GM19239 (cell line): ENCODE measurements at places on chromosomes 3 and 15.

GRCh38 chr3:139906418-139906817 lies 28.6 kb upstream of the CLSTN2 start:
- no peak for DNase-seq

GRCh38 chr15:57284535-57284934 lies 91.8 kb upstream of the CGNL1 start:
- no peak for DNase-seq

DNA sequence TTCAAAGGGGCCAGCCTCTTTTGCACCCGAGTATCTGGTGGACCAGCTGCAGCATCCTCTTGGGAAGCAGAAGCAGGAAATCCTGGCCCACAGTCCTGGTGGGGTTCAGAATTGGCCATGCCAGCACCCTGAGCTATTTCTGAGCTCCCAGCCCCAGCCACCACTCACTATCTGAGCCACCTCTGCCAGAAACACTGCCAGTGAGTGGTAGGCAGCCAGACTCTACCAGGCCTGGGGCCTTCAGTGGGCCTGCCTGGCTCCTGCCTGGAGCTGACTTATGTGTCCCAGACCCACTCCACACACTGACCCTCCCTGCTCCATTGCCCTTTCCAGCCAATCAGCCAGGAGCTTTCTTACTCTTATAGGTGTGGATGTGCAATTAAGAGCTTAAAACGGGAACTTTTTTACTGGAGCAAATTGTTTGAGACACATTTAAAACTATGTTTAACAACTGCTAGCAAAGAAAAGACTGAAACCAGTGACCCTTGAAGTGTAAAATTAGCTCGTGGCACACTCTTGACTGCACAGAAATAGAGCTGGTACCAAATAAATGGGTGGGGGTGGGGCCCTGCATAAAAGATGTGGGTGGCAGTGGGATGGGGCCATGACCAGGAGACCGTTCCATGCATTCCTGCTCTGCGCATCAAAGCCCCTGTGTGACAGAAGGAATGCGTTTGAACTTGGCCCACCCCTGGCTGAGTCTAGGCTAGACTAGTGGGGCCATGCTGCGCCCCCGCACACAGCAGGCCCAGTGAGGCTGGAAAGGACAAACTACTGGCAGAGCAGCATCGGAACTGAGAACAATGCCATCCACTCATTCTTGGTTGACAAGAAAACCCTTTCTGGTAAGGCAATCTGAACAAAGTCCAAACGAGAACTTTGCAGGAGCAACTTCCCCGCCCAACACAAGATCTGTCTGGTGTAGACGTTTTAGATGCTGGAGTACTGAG lies 48.0 kb downstream of the CTNNB1 start:
- DNase-seq: no peak

DNA sequence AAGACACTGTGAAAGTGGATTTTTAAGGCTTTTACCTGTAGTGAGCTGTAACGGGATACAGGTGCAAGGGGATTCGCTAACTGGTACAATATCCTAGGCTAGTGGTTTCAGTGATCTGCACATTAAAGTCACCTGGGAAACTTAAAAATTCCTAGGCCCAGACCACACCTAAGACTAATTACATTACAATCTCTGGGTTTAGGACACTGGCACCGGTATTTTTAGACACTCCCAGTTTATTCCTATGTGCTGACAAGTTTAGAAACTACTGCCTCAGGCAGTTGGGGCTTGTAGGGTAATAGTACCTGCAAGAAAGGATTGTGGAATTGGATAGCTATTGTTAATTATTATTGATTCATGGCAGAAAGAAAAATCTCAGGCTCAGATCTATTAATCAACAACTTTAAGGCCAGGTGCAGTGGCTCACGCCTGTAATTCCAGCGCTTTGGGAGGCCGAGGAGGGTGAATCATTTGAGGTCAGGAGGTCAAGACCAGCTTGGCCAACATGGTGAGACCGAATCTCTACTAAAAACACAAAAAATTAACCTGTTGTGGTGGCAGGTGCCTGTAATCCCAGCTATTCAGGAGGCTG lies 50.4 kb upstream of the CASR start:
- DNase-seq: no peak

DNA sequence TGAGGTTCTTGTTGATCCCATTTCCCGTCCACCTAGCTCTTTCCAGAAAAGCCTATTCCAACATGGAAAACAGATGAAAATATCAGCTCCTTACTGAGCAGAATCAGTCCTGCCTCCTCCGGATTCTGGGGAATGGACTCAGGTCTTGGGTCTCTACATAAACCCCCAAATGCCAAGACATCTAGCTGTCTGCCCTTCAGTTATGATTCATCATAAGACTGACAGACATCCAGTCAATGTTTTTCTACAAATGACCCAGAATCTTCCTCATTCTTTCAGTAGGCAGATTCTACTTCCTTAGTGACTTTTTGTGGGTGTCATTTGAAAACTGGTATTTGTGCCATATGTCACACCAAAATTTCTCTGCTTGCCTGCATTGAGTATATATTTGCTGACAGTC lies 103.0 kb upstream of the TGFBR2 start:
- no peak for DNase-seq

DNA sequence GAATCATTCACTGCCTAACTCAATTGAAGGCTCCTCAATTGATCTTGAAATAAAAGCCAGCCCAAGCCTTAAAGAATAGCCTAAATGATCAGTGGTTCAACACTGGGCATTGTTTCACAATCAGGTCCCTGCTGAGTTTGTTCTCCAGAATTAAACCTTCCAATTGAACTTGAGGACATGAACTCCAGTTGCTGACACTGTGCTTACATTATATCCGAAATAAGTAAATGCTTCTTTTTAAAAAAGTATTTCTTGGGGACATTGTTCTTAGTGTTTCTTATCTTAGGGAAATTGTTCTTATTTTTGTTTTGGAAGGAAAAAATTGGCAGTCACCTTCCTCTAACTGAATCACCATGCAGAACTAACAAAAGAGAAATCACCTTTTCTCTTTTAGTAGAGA lies 450.2 kb downstream of the RBMS3 start:
- no peak for DNase-seq

- DNase-seq: no peak
Measured at GRCh38 chr3:187041362-187042307, 97.7 kb downstream of the RPL39L start.

DNA sequence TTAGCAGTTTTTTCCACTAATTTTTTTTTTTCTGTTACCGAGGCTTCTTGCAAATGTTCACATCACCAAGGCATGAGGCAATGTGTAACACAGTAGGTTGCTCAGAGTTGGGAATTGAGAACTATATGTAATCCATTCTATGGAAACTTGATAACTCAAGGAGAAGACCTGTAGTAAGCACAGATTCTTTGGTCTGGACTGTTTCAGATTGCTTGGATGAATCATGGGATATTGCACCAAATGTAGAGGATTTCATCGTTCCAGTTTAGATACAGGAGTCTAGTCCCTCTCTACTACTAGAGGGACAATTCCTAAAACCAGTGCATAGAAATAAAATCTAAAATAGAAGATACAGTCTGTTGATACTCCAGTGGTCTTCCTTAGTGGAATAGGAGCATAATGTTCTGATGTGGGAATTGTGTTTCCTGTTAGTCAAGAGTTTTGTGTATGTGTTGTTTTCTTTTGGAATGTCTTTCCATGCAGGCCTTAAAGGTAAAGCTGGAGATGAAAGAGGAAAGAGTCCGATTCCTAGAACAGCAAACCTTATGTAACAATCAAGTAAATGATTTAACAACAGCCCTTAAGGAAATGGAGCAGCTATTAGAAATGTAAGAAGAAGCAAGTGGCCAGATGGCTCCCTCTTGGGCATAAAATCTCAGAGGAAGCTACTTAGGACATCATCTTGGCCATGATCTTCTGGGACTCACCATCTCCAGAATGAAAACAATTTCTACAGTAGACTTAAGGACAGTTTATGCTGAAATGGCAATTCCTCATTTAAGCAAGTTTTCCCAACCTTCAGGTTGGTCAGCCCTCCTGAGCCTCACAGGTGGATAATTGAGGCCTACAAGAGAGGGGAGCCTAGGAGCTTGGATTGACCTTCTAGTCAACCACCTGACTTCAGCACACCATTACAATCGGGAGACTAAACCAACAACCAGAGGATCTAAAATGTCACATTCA lies 10.7 kb downstream of the KNSTRN start:
- DNase-seq: no peak

DNA sequence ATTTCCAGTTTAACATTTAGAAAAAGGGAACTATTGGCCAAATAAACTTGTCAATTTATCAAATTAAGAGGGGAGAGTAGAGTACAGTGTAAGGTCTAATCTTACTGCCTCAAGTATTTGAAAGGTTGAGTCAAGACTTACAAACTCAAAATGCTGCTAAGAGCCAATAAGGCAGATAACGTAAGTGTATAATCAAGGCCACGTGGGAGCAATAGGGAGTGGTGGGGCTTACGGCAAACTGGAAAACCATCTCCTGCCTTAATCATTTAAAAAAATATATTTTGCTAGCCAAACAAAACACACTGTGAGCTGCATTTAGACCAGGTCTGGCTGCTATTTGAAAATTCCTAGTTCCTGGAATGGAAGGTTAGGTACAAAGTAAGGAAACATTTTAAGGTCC lies 107.3 kb upstream of the FRMD4B start:
- no peak for DNase-seq

- no peak for DNase-seq
Measured at GRCh38 chr3:183500981-183501704, 54.4 kb downstream of the KLHL6 start.

- DNase-seq: no peak
Measured at GRCh38 chr3:134711284-134711683, 60.5 kb upstream of the KY start.

DNA sequence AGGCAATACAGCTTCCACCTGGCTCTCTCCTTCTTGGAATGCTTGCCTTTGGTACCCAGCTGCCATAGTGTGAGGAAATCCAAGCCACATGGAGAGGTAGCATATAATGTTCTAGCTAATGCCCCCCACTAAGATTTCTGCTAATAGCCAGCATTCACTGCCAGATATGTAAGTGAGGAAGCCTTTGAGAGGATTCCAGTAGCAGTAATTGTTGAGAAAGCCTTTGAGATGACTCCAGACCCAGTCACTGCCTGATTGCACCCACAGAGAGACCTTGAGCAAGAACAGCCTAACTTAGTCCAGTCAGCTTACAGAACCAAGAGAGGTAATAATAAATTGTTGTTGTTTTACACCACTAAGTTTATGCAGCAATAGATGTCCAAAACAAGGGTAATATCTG lies 63.1 kb downstream of the STRIT1 start:
- no peak for DNase-seq

DNA sequence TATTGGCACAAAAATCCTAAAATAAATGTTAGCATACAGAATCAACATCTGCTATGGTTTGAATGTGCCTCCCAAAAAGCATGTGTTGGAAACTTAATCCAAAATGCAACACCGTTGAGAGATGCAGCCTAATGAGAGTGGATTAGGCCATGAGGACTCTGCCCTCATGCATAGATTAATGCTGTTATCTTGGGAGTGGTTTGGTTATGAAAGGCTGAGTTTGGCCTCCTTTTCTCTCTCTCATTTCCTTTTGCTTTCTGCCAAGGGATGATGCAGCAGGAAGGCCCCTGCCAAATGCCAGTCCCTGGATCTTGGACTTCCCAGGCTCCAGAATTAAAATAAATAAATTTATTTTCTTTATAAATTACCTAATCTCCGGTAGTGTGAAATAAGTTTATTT lies 49.4 kb downstream of the SYNM start:
- no peak for DNase-seq

DNA sequence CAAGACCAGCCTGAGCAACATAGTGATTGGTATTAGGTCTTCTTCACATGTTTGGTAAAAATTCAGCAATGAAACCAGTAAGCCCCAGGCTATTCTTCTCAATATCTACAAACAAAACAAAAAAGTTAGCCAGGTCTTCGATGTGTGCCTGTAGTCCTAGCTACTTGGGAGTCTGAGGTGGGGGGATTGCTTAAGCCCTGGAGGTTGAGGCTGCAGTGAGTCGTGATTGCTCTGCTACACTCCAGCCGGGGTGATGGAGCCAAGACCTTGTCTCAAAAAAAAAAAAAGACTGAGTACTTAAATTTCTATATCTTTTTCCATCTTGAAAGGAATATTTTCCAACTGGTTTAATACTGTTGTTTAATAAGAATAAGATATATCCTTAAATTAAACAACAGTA lies 106.8 kb downstream of the MBNL1 start:
- no peak for DNase-seq

GRCh38 chr15:68154923-68155559 lies 50.1 kb downstream of the CALML4 start:
- DNase-seq: no peak

GRCh38 chr15:31389576-31389975 lies 62.9 kb downstream of the KLF13 start:
- DNase-seq: no peak

DNA sequence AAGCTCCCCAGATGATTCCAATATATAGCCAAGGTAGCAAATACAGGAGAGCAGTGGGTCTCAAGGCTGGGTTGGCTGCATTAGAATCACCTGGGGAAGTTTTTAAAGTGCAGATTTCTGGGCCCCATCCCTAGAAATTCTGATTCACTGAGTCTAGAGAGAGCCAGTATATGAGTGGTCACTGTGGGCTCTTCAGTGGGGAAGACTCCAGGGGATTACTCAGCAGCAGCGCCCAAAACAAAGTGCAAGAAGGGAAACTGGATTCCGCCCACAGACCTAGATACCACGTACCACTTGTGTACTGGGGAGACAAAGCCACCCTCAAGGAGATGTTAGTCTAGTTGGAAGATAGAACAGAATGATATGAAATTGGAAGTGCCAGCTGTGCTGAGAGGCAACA lies 40.0 kb downstream of the NME9 start:
- DNase-seq: no peak

- no peak for DNase-seq
Measured at GRCh38 chr3:13866041-13866965, 13.6 kb downstream of the WNT7A start.

GRCh38 chr3:76679541-76679940 lies 360.4 kb upstream of the ROBO2 start:
- DNase-seq: no peak

DNA sequence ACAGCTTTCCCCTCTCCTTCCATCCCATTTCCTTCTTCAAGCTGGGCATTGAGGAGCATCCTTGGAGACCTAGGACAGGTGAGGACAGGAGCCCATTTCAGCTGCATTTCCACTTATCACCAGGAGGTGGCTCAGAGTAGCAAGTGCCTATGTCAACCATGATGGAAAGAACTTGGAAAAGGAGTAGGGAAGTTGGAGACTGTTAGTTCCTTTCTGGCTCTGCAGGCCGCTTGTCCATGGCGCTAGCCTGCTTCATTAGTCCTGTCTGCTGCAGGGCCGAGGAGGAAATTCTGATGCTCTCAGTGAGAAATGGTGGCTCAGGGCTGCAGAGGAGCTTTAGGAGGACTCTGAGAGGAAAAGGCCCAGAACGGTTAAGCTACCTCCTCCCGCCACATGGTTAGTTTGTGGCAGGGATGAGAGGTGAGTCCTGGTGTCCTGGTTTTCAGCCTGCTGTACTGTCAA lies 7.0 kb upstream of the CD276 start:
- DNase-seq: peak; percentile 52

DNA sequence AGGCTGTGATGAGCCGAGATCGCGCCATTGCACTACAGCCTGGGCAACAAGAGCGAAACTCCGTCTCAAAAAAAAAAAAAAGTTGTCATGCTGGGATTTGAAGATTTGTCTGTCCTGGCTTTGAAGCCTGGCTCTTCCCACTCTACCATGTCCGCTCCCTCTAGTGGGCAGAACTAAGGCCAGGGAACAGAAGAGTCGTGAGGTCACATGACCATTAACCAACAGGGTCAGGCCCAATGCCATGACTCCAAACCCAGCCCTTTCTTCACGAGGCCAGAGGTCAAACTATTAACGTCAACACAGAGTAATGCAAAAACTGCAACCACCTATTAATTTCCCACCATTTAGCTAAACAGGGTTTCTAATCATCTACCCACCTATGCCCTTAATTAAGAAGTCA lies 212.1 kb downstream of the ADAMTS17 start:
- no peak for DNase-seq

- DNase-seq: no peak
Measured at GRCh38 chr3:127723011-127723567, 50.3 kb downstream of the ABTB1 start.
